ENCODE measurements at places on chromosomes 5 and 9. TPM values are rescaled to one million over a fixed set of nuclear protein-coding genes. Genes with fewer than 3 reads are reported as not detected.

OXCT1 gene
- 15.0 TPM for total RNA-seq

CARD9 gene
- 8.5 TPM for total RNA-seq

CARTPT gene
- not detected for total RNA-seq

SHOC1 gene
- total RNA-seq: under 0.01 TPM

FIBCD1 gene
- not detected for total RNA-seq

NR2F1 gene
- 0.42 TPM for total RNA-seq

ITK gene
- 209 TPM for total RNA-seq

LCN1 gene
- not detected for total RNA-seq

GBA2 gene
- 13.4 TPM for total RNA-seq

SLC6A3 gene
- total RNA-seq: not detected

PCDHGA2 gene
- not detected for total RNA-seq

PLCXD3 gene
- under 0.01 TPM for total RNA-seq

BSPRY gene
- total RNA-seq: 0.42 TPM

AK8 gene
- total RNA-seq: 0.63 TPM

FOXI1 gene
- total RNA-seq: 0.10 TPM

PFN3 gene
- total RNA-seq: not detected

SPRY4 gene
- total RNA-seq: not detected

CSF2 gene
- 3.5 TPM for total RNA-seq

GDNF gene
- total RNA-seq: not detected

FRRS1L gene
- under 0.01 TPM for total RNA-seq

NAIP gene
- total RNA-seq: 18.8 TPM

PTCH1 gene
- total RNA-seq: 10.2 TPM

SLC31A1 gene
- 8.0 TPM for total RNA-seq

SPINK6 gene
- not detected for total RNA-seq

SPATA31A3 gene
- not detected for total RNA-seq

DOLK gene
- 8.1 TPM for total RNA-seq

OSMR gene
- not detected for total RNA-seq

HAVCR1 gene
- 1.3 TPM for total RNA-seq

GADD45G gene
- 1.8 TPM for total RNA-seq

ABLIM3 gene
- total RNA-seq: 4.4 TPM

MELK gene
- 0.94 TPM for total RNA-seq

ANKRD18A gene
- total RNA-seq: 2.0 TPM

PCDHA9 gene
- not detected for total RNA-seq

ELAVL2 gene
- total RNA-seq: not detected

MORN5 gene
- total RNA-seq: not detected

LHX6 gene
- total RNA-seq: under 0.01 TPM

C5orf34 gene
- total RNA-seq: 1.9 TPM

CA9 gene
- not detected for total RNA-seq

MCCC2 gene
- total RNA-seq: 20.4 TPM

DEPDC1B gene
- 0.63 TPM for total RNA-seq

All from mononuclear cell (primary cell).